Breast epithelium (tissue), 4 donors: ENCODE measurements at places on chromosomes 16 and 17.
A peak's percentile ranks its signal among the peaks of the same experiment; 100 is the strongest.

- no peak for DNase-seq
- H3K27ac ChIP-seq, result no peak overlapping the region
- no peaks in the 10 kb centered on the region for H3K36me3 ChIP-seq
- no peaks in the 10 kb centered on the region for H3K4me1 ChIP-seq
- H3K4me3 ChIP-seq, result no peak overlapping the region
- H3K27me3 ChIP-seq, result no peaks in the 10 kb centered on the region
Measured at GRCh38 chr16:17235147-17235815, 235.5 kb downstream of the XYLT1 start.

DNA sequence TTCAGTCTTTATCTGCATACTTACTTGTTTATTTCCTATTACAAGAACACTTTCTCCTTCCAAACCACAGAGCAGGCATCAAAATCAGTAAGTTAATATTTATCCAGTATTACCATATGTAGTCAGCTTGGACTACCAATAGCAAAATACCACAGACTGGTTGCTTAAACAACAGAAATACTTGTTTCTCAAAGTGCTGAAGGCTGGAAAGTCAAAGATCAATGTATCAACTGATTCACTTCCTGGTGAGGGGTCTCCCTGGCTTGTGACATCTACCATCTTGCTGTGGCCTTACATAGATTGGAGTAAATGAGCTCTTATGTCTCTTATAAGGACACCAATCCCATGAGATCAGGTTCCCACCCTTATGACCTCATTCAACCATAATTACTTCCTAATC, 2.6 kb downstream of the STXBP4 start:
- no peaks in the 10 kb centered on the region for H3K27me3 ChIP-seq
- DNase-seq, result no peak
- no peaks in the 10 kb centered on the region for H3K36me3 ChIP-seq
- H3K4me3 ChIP-seq, result no peak overlapping the region

DNA sequence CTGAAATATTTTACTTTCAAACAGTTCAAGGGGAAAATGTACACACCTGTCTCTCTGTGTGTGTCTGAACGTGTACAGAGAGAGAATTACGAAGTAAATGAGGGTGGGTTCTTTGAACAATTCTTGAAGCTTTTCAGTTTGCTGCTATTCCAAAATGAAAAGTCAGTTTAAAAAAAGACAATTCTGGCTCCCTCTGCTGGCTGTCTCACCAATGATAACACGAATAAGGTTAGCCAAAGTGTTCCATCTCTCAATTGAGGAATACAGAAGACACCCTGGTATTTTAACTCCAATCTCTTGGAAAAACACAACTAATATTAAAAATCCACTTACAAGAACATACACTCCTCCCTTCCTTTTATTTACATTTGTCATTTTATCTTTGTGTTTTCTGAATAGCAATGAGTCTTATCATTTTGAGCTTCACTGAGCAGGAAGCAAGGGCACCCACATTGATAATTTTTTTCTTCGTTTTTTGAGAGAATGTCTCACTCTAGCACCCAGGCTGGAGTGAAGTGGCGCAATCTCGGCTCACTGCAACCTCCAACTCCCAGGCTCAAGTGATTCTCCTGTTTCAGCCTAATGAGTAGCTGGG, 20.5 kb downstream of the EFTUD2 start:
- no peaks in the 10 kb centered on the region for H3K27me3 ChIP-seq
- no peak overlapping the region for H3K4me3 ChIP-seq
- H3K27ac ChIP-seq, result no peak overlapping the region
- H3K4me1 ChIP-seq, result no peaks in the 10 kb centered on the region

GRCh38 chr16:85909932-85910853, 11.2 kb downstream of the IRF8 start:
- H3K4me1 ChIP-seq, result no peaks in the 10 kb centered on the region
- H3K4me3 ChIP-seq, result no peak overlapping the region
- no peaks in the 10 kb centered on the region for H3K36me3 ChIP-seq
- DNase-seq, result no peak

DNA sequence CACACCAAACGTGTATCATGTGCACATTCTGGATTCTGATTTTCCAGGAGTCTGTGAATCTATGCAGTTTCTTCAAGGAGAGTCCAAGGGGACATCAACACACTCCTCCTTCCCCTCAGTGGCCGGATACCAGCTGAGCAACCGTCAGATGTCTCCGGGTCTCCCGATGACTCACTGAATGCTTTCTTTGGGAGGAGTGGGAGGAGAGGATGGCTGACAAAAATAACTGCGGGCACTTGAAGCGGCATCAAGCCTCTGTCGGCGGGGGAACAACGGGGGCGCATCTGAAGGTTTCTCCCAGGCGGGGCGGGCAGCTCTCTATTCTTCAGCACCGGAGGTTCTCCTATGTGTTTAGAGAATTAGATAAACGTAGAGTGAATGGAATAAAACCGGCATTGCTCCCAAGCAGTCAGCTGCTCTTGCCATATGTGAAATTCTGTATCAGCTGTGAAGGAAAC, 24.6 kb upstream of the LRRC75A start:
- no peak overlapping the region for H3K27ac ChIP-seq
- H3K4me3 ChIP-seq, result peak overlapping the region; percentile 25
- H3K36me3 ChIP-seq, result no peaks in the 10 kb centered on the region

DNA sequence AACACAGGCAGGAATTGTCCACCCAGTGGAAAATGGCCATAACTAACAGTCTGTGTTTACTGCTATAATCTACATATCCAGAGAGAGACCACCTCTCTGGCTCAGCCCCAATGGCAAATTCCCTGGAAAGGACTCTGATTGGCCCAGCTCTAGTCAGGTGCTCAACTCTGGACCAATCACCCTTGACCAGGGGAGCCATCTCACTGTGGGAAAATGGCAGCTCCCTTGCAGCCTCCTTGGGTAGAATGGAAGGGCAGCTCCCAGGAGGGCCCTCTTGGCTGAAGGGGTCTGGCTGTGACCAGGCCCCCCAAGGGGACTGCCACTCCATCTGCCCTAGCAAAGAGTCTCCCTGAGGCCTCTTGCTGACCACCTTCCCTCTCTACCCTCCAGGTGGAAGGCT, 3.1 kb downstream of the ALOX15B start:
- peaks cover 4% of the 10 kb centered on the region for H3K4me1 ChIP-seq
- H3K4me3 ChIP-seq, result no peak overlapping the region
- no peak for DNase-seq
- H3K27ac ChIP-seq, result peak overlapping the region; percentile 83
- H3K27me3 ChIP-seq, result no peaks in the 10 kb centered on the region

DNA sequence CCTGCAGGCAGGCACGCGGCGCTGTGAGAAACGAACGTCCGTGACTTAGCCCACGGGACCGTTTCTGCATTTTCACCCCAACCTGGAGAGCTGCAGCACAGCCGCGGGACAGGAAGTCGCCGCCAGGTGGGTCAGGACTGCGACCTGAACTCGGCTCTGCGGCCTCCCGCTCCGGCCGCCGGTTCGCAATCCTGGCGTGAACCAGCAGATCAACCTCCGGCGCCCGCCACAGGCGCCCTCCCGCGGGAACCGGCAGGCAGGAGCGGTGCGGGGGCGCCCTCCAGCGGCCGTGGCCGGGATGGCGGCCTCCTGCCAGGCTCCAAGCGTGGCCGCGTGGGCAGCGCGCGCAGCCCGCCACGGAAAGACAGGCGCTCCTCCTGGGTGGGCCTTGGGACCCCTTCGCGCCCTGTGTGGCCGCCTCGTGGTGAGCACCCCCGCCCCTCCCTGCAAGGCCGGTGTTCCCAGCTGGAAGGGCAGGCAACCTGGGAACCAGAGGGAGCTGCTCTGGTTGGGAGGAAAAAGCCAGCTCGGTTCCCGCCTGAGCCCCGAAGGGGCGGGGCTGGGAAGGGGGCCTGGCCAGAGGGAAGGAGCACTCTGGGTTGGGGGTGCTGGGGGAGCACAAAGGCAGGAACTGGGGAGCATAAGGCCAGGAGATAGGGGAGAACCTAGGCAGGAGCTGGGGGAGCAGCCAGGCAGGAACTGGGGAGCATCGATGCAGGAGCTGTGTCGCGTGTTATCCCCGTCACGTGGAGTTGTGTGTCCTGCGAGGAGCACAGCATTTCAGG, 28.2 kb downstream of the ACTG1 start:
- DNase-seq, result peak; percentile 90
- no peaks in the 10 kb centered on the region for H3K27me3 ChIP-seq
- peak overlapping the region; percentile 34 for H3K4me3 ChIP-seq
- no peaks in the 10 kb centered on the region for H3K36me3 ChIP-seq
- H3K4me1 ChIP-seq, result no peaks in the 10 kb centered on the region

- H3K36me3 ChIP-seq, result no peaks in the 10 kb centered on the region
- H3K27ac ChIP-seq, result no peak overlapping the region
- no peak for DNase-seq
- no peaks in the 10 kb centered on the region for H3K4me1 ChIP-seq
- no peaks in the 10 kb centered on the region for H3K27me3 ChIP-seq
Measured at GRCh38 chr16:55001931-55002330, 71.3 kb downstream of the IRX5 start.

DNA sequence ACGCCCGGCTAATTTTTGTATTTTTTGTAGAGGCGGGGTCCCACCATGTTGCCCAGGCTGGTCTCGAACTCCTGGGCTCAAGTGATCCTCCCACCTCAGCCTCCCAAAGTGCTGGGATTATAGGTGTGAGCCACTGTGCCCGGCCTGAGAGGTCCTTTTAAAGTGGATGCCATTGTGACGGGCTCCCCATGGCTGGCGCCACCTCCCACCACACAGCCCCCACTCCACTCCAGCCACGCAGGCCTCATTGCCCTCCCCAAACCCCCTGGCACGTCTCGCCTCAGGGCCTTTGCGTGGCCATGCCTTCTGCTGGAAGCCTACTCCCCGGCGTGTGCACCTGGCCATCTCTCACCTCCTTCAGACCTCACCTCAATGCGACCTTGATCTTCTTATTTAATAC, 11.9 kb upstream of the KDM6B start:
- DNase-seq, result no peak
- H3K36me3 ChIP-seq, result no peaks in the 10 kb centered on the region
- no peaks in the 10 kb centered on the region for H3K27me3 ChIP-seq
- H3K27ac ChIP-seq, result no peak overlapping the region

DNA sequence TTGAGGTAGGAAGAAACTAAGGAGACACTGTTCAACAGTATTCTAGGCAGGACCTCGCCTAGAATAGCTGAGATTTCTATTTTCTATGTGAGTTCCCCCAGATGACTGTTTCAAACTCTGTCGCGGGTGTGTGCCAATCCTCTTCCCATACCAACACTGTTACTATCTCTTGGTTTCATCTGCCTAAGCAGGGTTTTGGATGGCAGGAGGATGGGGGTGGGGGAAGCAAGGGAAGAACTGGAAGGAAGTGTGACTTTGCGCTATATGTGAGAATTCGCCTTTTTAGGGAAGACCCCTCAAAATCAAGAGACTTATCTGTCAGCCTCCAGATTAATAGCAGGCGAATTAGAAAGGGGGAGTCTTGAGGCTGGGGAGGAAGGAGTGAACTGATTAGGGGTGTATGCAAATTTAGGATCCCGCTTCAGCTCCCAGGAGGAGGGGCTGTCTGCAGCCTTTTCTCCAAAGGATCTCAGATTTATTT, 521 bp upstream of the G6PC3 start:
- peak overlapping the region; percentile 68 for H3K27ac ChIP-seq
- H3K36me3 ChIP-seq, result no peaks in the 10 kb centered on the region
- peaks cover 4% of the 10 kb centered on the region for H3K4me1 ChIP-seq
- no peak for DNase-seq
- H3K27me3 ChIP-seq, result no peaks in the 10 kb centered on the region
- H3K4me3 ChIP-seq, result peak overlapping the region; percentile 72

GRCh38 chr16:70018254-70018653, 67.1 kb downstream of the CLEC18A start:
- no peaks in the 10 kb centered on the region for H3K27me3 ChIP-seq
- no peaks in the 10 kb centered on the region for H3K4me1 ChIP-seq
- DNase-seq, result no peak

DNA sequence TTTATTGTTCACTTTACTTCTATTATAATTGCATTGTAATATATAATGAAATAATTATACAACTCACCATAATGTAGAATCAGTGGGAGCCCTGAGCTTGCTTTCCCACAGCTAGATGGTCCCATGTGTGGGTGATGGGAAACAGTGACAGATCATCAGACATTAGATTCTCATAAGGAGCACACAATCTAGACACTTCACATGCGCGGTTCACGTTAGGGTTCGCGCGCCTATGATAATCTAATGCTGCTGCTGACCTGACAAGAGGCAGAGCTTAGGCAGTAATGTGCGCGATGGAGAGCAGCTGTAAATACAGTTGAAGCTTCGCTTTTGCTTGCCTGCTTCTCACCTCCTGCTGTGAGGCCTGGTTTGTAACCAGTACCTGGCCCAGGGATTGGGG, 40.2 kb downstream of the BCAS3 start:
- no peaks in the 10 kb centered on the region for H3K4me1 ChIP-seq
- no peak for DNase-seq
- H3K36me3 ChIP-seq, result no peaks in the 10 kb centered on the region
- H3K27me3 ChIP-seq, result no peaks in the 10 kb centered on the region
- H3K4me3 ChIP-seq, result no peak overlapping the region

- no peaks in the 10 kb centered on the region for H3K4me1 ChIP-seq
- H3K27ac ChIP-seq, result no peak overlapping the region
- no peak for DNase-seq
Measured at GRCh38 chr17:39011907-39012468, 44.8 kb upstream of the FBXO47 start.

DNA sequence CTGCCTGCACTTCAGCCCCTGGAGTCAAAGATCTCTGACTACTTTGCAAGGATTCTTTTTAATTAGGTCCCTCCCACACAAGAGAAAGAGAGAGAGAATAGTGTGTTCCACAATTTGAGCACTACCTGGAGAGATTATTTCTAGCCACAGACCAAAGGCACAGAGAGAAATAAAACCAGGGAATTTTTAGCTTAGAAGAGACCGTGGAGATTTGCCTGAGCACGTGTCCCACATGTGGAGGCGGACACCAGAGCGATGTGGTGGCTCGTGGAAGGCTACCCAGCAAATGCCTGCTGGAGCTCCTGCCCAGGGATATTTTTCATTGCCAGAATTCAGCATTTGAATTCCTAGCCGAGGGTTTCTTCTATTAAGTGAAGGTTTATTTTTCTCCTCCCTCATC, 50.6 kb downstream of the MGAT5B start:
- H3K4me3 ChIP-seq, result no peak overlapping the region
- H3K27ac ChIP-seq, result no peak overlapping the region
- no peaks in the 10 kb centered on the region for H3K36me3 ChIP-seq
- no peak for DNase-seq

DNA sequence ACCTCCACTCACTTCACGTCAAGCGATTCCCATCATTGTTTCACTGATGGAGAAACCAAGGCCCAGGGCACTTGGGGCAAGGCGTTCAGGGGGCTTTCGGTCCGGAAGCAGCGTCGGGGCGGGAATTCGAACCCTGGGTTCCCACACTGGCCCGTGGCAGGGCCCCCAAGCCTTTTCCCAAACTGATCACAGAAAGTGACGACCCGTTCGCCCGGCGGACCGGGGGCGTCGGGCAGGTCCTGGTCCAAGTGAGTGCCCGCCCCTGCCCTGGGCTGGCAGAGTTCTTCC, 856 bp upstream of the MON1B start:
- peak overlapping the region; percentile 96 for H3K27ac ChIP-seq
- no peaks in the 10 kb centered on the region for H3K4me1 ChIP-seq
- H3K36me3 ChIP-seq, result no peaks in the 10 kb centered on the region
- no peak for DNase-seq
- H3K27me3 ChIP-seq, result no peaks in the 10 kb centered on the region
- peak overlapping the region; percentile 87 for H3K4me3 ChIP-seq
